Spinal cord (tissue), 10 donors: ENCODE measurements at places on chromosomes 11 and 22.

DNA sequence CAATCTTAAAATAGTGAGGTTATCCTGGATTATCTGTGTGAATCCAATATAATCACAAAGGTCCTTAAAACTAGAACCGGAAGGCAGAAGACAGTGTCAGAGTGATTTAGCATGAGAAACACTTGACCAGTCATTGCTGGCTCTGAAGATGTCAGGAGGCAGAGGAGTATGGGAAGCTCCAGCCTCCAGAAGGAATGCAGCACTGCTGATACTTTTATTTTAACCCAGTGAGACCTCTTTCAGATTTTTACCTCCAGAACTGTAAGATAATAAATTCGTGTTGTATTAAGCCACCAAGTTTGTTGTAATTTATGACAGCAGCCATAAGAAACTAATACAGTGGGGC is 134.4 kb upstream of the ZC3H12C start:
- DNase-seq: no peak

GRCh38 chr11:57941875-57942274 is 81.8 kb upstream of the OR9Q1 start:
- DNase-seq: no peak

DNA sequence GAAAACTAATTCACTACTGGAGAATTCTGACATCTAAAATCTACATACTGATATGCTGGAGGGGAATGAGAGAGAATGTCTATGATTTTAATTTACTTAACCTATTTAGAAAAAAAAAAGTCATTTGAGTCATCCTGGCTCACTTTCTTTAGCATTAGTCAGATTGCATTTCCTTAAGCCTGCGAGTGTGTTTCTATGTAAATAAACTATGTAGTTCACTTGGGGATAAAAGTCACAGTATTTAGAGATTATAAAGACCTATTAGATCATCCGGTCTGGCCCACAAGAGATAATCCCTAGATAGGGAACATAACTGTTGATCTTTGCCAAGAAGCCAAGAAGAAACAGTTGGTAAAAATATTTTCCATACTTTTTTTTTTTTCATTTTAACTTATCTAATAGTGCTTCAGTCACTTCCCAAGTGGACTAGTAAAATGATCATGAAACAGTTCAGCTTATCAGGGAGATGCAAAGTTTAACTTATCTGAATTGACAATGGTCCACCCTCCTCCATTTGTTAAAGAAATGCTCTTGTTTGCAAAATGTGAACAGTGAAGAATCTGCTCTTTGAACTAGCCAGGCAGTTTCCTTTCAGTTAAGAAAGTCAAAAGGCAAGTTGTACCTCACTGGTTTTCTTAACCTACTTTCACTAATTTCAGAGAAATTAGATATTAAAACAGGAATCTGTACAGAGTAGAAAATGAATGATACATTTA is 21.2 kb upstream of the BLID start:
- DNase-seq: no peak

DNA sequence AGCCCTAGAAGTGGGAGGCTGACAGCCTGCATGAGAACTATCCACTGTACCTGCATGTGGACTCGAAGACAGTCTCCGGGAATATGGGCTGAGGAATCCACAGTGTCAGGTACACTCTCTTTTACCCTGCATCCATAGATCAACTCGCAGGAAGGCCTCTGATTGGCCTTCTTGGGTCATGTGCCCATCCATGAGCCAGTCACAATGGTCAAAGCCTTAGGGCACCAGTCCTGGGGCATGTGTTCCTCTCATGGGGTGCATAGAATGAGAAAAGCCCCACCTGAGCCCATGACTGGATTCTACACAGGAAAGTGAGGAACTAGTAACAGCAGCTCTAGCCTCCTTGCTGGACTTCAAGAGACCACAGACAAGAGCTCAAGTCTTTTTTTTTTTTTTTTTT is 10.6 kb downstream of the ART1 start:
- no peak for DNase-seq

DNA sequence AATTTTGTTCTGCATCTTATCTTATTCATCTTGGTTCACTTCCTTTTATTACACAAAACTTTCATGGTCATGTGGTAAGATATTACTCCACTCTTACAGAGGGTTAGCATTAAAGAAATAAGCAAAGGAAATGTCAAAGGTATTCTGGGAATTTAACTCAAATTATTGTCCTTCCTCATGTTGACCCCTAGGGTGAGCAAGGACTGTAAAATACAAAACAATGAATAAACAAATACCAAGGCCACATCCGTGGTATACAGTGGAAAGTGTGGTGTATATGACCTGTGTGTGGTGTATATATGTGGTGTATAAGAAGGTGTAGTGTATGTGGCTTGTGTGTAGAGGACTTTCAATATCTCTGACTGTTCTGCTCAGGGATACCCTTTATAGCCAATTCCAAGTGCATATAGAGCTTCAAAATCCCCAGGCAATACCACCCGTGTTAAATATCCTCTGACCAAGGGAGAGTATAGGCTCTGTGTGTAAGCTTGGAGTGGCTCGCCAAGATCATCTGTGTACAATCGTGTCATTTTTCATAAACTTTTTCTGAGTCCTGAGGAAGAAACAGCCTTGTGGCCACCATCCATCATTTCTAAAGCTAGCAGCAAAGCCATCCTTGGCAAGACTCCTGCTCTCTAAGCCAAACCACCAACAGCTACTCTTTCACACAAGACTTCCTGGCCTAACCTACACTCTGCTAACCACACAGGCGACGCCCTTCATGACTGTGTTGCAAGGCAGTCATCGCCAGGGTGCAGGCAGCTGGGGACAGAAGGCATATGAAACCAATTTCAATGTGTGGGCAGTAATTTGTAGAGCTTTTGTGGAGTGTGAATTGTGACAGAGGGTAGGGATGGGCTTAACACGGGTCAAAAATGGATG is 548.0 kb downstream of the ETS1 start:
- DNase-seq: no peak

DNA sequence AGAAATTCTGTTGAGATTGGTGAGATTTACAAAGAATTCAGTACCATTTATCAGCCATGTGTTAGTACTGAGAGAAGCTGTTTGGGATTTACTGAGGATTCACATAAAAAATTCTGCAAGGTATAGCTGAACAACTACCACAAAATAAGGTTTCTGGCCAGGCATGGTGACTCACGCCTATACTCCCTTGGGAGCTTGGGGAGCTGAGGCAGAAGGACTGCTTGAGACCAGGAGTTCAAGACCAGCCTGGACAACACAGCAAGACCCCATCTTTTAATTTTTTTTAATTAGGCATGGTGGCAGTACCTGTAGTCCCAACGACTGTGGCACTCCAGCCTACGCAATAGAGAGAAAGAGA is 86.7 kb downstream of the SIK3 start:
- no peak for DNase-seq

GRCh38 chr11:117634756-117635603 is 162.0 kb downstream of the DSCAML1 start:
- peak; percentile 88 for DNase-seq

GRCh38 chr11:1863352-1864216 is 10.7 kb downstream of the LSP1 start:
- DNase-seq: peak; percentile 8

- no peak for DNase-seq
Observed at GRCh38 chr11:70570693-70571395, 172.5 kb downstream of the CTTN start.
